ENCODE measurements at places on chromosomes 1 and 21. TPM values are rescaled to one million over a fixed set of nuclear protein-coding genes. Genes with fewer than 3 reads are reported as not detected.

The CBR1 gene
- total RNA-seq: 520 TPM

The ADAMTS5 gene
- total RNA-seq: 0.35 TPM

The AADACL3 gene
- total RNA-seq: not detected

The BTG2 gene
- 16.1 TPM for total RNA-seq

The VANGL1 gene
- total RNA-seq: 1.6 TPM

The C1orf56 gene
- 1.9 TPM for total RNA-seq

The CR1 gene
- not detected for total RNA-seq

The KCNA2 gene
- total RNA-seq: not detected

The OR6N1 gene
- total RNA-seq: not detected

The OVAAL gene
- 0.61 TPM for total RNA-seq

The USP33 gene
- 28.5 TPM for total RNA-seq

The SV2A gene
- total RNA-seq: not detected

The FCAMR gene
- 0.14 TPM for total RNA-seq

The WLS gene
- total RNA-seq: 3.2 TPM

The HAO2 gene
- total RNA-seq: not detected

The SFN gene
- total RNA-seq: 211 TPM

The MSH4 gene
- total RNA-seq: not detected

The HMGN2 gene
- total RNA-seq: 570 TPM

The CFAP45 gene
- not detected for total RNA-seq

The ADCY10 gene
- total RNA-seq: not detected

The AADACL4 gene
- not detected for total RNA-seq

The PPOX gene
- total RNA-seq: 35.7 TPM

The SCYL3 gene
- 8.2 TPM for total RNA-seq

The PRDM2 gene
- total RNA-seq: 1.0 TPM

The PROK1 gene
- not detected for total RNA-seq

The CR1L gene
- total RNA-seq: not detected

The LRRC53 gene
- total RNA-seq: not detected

The SAMD11 gene
- 69.4 TPM for total RNA-seq

The S100A7 gene
- total RNA-seq: not detected

The TNN gene
- total RNA-seq: 0.07 TPM

The APCS gene
- not detected for total RNA-seq

The MTOR gene
- 9.6 TPM for total RNA-seq

The SPATA21 gene
- not detected for total RNA-seq

The JAM2 gene
- not detected for total RNA-seq

Measured in Caki2 (cell line).